Substantia nigra (tissue), 51 donors: ENCODE measurements at places on chromosomes 1 and 21.

DNA sequence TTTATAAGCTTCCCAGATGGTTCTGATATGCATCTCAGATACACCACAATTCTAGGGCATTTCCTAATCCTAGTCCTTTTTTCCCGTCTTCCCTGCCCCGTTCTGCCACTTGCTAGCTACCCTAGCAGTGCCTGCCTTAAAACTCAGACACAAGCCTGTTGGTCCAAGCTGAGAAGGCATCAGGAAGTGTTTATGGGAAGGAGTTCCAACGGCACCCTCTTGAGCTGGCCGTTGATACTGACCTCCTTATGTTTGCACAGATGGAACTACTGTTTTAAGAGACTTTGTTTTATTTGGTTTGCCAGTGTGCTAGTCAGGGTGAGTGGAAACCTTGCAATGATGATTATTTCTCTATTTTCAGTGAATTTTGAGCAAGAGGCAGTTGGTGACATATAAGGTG is 67.2 kb downstream of the UCK2 start:
- no peak for DNase-seq

DNA sequence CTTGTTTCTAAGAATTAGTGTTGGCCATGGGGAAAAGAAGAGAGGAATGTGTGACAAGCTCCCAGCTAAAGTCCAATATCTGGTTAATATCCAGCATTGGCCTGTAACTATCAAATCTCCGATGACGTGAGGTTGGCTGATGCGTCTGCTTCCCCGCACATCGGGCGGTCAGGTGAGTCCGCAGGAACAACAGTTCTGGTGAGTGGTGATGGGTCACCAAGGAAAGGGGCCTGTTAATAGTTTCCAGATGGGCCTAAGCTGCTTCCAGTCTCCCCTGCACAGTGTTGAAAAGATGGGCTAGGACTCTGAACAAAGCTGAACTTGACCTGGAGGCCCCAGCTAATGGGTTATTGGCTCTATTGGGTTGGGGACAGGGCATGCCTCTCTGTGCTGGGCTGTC is 193.1 kb upstream of the EDN2 start:
- DNase-seq = no peak

DNA sequence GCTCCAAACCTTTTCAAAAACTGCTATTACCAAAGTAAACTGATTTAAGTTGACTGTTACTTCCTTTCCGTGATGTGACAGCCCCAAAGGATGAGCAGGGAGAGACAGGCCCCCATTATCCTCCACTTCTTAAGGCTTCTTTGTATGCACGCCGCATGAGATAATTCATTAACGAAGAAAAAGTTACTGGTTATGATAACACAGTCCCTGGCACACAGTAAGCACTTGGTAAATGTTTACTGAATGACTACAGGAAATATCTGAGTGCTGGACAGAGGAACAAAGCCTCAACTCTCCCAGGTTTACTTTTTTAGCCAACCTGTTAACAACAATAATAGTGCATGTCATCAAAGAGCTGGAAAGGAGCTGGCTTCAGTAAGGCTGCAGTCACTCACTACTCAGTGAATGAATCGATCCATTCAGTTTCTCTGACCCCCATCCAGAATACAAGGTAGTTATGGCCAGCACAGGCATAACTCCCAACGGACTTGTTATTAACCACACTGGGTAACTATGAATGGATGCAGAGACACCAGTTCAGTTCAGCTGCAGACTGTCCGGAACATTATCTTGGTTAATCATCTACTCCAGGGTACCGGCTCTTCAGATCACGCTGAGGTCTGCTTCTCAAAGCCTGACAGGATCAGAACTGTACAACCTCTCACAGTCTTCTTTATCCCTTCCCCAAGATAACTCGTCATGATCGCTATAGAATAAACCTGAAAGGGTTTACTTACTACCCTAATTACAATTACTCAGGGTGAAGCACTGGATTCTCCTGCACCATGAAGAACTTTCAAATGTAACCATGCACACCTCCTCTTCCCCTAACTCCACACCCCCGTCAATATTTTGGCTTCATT is 58.3 kb downstream of the TGFBR3 start:
- DNase-seq = no peak

- peak; percentile 73 for DNase-seq
Observed at GRCh38 chr1:156583821-156584622, 4.5 kb downstream of the TTC24 start.

- DNase-seq = no peak
Observed at GRCh38 chr1:221839782-221840395, 98.0 kb upstream of the DUSP10 start.

GRCh38 chr1:193321242-193321840 is 134.9 kb upstream of the B3GALT2 start:
- no peak for DNase-seq

DNA sequence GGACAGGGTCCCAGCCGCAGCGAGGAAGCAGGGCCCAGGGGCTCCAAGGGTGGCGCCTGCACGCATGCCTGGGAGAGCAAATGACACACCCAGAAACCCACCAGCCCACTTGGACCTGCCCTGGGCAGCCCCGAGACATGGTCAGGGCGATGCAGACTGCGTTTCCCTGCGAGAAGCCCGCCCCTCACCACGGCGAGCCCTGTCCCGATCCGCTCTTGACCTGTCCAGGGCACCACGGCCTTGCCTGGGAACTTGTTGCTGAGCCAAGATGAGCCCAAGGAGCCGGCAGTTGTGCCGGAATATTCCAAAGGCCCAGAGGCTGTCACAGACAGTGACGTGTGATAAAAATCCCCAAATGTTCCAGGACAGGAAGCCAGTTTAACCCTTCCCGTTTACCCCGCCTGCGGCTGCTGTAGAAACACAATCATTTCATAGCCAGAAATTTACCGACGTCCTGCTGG is 78.1 kb downstream of the SIK1 start:
- DNase-seq = no peak

DNA sequence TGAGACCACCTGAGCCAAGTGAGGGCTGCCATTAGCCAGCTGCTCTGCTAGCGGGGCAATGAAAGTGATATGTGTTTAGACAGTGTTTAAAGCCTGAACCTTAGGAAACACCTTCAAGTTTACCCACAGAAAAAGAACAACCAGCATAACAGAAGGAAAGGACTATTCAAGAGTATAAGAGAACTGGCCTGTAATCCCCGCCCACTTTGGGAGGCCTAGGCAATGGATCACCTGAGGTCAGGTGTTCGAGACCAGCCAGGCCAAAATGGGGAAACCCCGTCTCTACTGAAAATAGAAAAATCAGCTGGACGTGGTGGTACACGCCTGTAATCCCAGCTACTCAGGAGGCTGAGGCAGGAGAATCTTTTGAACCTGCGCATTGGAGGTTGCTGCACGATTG is 149.4 kb downstream of the PCP4 start:
- DNase-seq = no peak

- DNase-seq = no peak
Observed at GRCh38 chr21:41766883-41767605, at the start of gene RIPK4. Gene RIPK4, minus strand, starts transcription at chr21:41767052. Its CDS starts 11 bp downstream, at chr21:41767041.
